Left ventricle myocardium superior (tissue), 1 donor: ENCODE measurements at places on chromosomes 7 and 10.

GRCh38 chr7:110568932-110569331 lies 522.0 kb upstream of the LRRN3 start:
- DNase-seq: no peak

GRCh38 chr7:42193471-42194129 lies 43.4 kb downstream of the GLI3 start:
- DNase-seq: no peak

- no peak for DNase-seq
Observed at GRCh38 chr7:47663213-47663612, 81.3 kb upstream of the TNS3 start.

DNA sequence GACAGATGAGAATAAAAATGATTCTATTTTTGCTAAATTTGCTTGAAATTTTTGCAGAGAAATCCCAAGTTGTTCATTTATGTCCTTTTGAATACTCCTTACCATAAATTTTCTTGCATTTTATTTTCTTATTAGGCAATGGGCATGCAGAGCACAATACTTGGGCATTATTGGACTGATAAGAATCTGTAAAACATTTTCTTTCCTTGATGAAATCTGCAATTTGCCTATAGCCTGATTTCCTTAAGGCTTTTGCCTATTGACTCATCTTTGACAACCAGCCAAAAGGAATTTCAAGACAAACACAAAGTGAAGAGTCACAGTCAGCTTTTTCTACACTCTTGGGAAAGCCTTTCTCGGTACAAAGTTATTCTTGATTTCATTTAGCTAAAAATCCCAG lies 30.5 kb upstream of the GNAT3 start:
- no peak for DNase-seq

- no peak for DNase-seq
Observed at GRCh38 chr7:66331883-66332282, 126.7 kb downstream of the TPST1 start.

- no peak for DNase-seq
Observed at GRCh38 chr10:100746784-100747455, 1.5 kb downstream of the PAX2 start.

DNA sequence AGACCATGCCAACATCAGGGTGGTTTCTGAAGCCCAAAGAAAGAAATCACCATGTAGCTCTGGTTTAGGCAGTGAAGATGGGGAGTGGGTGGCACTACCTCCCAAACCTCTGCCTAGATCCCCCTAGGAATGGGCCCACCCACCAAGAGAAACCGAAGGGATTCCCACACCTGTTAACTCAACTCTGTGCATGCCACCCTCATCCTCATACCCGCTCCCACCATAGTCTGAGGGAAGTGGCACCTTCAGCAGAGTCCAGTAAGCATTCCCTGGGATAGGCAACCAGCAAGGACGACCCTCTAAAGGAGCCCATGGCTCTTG lies 1.7 kb upstream of the PLXNA4 start:
- DNase-seq: no peak

GRCh38 chr7:125695626-125696025 lies 766.0 kb upstream of the POT1 start:
- no peak for DNase-seq

DNA sequence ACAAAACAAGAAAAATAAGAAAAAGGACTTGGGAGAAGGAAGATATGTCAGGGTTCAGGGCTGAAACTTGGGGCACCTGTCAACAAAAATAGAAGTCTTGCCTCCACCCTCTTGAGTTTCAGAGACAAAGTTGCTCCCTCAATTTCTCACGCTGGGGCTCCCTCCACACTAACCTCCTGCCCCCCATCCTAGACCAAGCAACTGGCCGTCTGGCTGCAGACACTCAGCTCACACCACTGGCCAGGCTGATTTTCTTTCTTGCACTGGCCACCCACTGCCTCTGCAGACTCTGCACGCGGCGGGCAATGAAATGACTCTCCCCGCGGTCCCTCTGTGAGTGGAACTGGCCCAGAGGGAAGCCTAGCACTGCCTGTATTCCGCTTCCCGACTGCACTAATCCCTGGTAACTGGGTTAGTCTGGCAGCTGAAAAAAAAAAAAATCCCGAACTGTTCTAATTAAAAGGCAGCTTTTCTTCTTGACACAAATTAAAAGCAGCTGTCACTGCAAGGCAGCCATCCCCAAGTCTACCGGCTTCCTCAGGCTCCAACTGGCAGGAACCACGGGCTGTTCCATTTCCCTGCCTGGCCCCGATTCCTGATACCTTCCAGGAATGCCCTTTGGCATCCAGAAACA lies 83.5 kb downstream of the SPDYE5 start:
- no peak for DNase-seq

DNA sequence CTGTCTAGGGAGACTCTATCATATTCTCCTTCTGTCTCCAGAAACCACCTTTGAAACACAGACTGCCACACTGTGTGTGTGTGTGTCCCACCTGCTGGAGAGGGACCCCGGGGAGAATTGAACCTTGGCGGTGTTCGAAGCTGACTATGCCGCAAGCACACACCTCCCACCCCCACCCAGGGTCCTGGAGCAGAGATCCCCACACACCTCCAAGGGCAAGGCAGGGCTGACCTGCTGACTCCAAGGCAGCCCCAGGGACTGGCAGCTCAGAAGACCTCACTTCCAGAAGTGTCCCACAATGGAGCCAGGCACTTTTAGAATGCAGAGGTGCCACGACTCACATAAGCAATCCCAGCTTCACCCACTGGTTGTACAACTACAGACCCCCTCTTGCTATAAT lies 13.1 kb downstream of the DRGX start:
- no peak for DNase-seq

GRCh38 chr7:82250598-82250997 lies 193.0 kb downstream of the CACNA2D1 start:
- DNase-seq: no peak

GRCh38 chr7:95471071-95471470 lies 14.7 kb upstream of the ASB4 start:
- no peak for DNase-seq

DNA sequence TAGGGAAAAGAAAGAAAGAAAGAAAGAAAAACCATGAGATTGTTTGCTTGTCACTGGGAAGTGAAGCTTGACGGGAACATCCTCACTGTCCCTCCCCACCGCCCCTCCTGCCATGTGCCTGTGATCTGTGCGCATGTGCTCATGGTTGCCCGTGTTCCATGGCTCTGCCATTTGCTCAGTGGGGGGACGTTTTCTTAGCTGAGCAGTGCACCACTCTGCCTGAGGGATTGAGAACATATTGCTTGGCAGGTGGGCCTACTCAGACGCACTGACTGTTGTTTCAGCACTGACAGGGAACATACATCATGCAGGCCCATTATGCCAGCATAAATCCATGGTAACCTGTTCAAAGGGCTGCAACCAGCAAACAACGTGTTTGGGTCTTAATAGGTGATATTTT lies 747.9 kb upstream of the GALNT17 start:
- no peak for DNase-seq
